ENCODE measurements at places on chromosomes 11 and 22.
A peak's percentile ranks its signal among the peaks of the same experiment; 100 is the strongest.

DNA sequence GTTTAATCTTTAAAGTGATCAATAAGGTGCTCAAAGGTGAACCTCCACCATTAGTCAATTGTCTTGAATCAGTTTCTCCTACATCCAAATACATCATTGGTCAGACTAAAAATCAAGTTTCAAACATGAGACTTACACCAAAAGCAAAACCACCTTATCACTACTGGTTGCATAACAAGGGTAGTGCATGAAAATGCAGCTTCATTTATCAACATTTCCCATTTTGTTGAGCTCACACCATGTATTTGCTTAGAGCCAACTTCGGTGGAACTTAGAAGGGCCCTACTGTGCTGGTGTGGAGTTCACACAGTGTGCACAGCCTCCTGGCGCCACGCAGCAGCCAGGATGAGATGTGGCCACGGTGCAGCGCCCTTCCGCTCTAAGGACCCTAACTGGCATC lies 23.1 kb upstream of the PHLDA2 start:
- no peak for DNase-seq

DNA sequence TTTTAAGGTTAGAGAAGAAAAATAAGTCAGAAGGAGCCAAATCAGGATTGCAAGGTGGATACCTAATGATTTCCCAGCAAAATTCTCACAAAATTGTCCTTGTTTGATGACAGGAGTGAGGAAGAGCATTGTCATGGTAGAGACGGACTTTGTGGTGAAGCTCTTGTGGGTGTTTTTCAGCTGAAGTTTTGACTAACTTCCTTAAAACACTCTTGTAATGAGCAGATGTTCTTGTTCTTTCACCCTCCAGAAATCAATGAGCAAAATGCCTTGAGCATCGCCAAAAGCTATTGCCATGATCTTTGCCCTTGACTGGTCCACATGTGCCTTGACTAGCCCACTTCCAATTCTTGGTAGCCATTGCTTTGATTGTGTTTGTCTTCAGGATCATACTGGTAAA lies 20.0 kb downstream of the CALCB start:
- DNase-seq: no peak

GRCh38 chr11:17771841-17772401 lies 37.3 kb downstream of the KCNC1 start:
- DNase-seq: peak; percentile 37

DNA sequence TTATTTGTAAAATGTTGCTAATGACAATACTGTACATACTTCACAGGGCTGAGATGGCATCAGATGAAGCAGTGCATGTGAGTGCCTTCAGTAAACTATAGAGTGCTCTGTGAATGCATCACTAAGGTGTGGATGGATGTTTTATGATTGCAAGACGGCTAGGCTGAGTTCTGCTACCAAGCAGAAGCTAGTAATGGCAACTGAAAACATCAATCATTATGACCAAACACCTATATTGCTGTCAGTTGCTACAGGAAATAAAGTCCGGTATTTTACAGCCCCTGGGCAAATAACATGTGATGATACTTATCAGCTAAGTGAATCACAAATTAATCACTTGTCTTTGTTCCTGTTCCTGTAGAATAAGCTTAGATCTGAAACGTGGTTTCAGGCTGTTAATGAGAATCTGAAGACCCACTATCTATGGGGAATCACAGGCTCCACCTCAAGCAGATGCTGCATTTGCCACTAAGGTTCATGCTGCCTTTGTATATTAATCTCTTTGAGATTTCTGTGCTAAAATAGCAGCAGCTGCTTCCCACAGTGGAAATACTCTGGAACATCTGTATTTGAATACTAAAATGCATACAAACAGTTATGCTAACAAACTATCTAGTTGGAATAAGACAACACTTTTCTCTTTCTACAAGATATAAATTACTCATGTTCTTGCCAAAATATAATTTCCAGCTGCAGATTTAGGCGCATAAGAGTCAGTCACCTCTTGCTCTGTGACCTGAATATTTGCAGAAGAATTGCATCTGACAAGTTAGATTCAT lies 254.0 kb upstream of the PITPNB start:
- DNase-seq: no peak

GRCh38 chr22:46739094-46739870 lies 1.2 kb upstream of the CERK start:
- peak; percentile 83 for DNase-seq

DNA sequence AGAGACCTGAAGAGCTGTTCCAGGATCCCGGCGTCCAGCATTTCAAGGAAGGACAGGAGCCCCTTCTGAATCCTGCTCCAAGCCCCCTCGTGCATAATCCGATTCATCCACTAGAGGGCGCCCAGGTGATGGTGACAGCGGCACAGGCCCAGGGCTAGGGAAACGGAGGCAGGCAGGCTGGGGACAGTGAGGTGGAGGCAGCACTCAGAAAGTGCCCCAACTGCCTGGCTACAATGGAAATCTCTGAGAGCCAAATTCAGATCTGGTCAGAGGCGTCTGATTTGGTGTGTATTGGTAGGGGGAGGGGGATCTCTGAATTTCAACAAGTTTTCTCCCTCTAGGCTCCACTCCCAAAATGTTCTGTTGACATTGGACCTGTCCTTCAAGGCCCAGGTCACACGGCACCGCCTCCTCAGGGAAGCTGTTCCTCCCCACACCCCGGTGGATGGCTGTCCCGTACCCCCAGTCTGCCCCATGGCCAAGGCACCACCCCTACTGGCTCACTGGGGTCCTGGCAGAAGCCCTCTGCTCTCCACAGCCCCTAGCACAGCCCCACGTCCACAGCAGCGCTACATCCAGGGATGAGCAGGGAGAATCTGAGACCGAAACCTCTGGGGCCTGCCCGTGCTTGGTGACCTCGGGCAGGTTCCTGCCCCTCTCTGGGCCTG lies 142.9 kb downstream of the CRYBB2 start:
- peak; percentile 70 for DNase-seq

- no peak for DNase-seq
These were observed 17.6 kb downstream of the PPIL2 start for GRCh38 chr22:21683401-21683811.

DNA sequence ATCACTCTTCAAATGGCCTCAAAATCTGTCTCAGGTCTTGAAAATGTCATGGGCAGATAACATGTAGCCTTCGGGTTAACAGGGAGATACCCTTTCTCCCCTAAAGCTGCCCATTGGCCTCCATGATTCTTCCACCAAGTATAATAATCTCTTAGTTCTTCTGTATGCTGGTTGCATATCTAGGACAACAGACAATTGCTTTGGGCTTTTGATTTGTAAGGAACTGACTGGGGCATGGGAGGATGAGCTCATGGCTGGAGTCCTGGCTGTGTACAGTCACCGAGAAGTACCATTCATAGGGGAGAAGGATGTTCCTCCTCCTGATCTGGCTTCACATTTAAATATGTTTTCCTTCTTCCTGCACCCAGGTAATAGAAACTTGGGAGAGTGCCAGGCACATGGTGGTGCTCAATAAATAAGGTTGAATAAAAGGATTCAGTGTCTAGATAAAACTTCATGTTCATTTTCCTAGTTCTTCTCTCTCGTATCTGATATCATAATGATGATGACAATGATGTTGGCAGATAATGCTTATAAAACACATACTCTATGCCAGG lies 2.8 kb upstream of the AMPD3 start:
- DNase-seq: no peak

- no peak for DNase-seq
These were observed 473 bp downstream of the TXN2 start for GRCh38 chr22:36480941-36481392.

GRCh38 chr22:40709752-40710413 lies 30.6 kb downstream of the MCHR1 start:
- no peak for DNase-seq

DNA sequence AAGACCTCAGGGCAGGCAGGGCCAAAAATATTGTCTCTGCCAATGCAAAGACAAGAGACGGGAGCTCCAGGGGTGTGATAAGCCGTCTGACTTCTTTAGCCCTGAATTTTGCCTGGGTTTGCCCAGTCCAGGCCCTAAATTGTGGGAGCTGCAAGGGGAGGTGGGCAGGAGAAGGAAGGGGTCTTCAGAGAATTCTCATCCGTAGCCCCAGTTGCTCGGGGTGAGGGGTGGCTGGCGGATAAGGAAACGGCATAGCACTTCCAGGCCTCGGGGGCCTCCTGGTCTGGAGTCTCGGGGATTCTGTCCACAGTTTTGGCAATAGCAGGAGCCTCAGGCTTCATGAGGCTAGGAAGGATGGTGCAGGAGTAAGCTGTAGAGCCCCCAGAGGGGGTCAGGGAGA lies 7.4 kb downstream of the CD5 start:
- no peak for DNase-seq

GRCh38 chr22:20008221-20008995 lies 8.2 kb downstream of the ARVCF start:
- DNase-seq: no peak

DNA sequence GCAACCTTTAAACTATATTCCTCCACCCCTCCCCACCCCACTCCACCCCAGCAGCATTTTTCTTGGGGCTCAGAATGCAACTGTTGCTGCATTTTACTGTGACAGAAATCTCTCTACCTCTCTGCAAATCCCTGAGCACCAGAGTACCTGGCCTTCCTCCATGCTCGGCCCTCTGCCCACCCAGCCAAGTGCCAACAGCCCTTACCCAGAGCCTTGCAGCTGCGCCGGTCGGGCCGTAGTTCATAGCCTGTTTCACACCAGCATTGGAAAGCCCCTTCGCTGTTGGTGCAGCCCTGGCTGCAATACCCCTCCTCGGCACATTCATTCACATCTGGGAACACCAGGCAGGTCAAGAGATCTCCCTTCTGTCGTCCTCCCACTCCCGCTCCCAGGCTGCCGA lies 23.4 kb downstream of the LRP4 start:
- DNase-seq: no peak

GRCh38 chr11:119052163-119052814 lies 4.7 kb downstream of the HYOU1 start:
- DNase-seq: no peak

DNA sequence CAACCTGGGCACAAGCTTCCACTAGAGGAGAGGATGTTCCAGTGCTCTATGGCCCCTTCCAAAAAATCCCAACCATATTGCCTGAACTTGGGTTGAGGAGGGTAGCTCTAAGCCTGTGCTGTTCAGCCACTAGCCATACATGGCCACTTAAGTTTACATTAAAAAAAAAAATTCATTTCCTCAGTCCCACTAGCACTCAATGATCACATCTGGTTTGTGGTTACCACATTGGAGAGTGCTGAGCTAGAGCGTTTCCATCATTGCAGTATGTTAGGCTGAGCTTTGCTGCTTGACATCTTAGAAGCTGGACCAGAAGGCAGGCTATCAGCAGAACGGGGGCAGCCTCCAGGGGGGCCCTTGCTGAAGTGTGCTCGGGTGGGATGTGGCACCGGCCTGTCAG lies 43.5 kb upstream of the CYP2D6 start:
- no peak for DNase-seq

DNA sequence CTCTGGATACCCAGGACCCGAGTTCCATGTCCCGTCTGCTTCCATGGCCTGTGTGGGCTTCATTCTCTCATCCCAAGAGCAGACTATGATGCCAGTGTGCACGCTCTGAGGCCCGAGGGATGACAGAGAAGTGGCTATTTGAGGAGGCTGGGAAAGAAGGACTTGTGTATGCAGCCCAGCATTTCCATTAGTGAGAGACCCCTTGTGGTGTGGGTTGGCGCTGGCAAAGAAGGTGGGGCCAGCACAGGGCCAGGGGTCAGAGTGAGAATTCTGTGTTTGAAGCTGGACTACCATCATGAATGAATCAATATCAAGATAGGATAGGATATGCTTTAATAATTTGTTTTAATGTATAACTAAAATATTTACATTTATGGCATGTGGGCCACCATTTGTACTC lies 200.8 kb downstream of the HIPK3 start:
- DNase-seq: no peak

DNA sequence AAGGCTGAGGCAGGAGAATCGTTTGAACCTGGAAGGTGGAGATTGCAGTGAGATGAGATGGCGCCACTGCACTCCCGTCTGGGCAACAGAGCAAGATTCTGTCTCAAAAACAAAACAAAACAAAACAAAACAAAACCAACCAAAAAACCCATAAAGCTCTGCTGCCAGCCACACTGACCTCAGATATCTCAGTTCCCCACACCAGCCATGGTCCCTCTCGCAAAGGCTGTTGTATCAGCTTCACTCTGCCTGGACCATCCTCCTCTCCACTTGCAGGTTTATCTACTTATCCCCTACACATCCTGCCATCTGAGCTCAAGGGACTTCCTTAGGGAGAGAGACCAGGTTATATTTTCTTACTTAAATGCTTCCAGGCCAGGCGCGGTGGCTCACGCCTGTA lies 11.1 kb downstream of the BACE1-AS start:
- no peak for DNase-seq

DNA sequence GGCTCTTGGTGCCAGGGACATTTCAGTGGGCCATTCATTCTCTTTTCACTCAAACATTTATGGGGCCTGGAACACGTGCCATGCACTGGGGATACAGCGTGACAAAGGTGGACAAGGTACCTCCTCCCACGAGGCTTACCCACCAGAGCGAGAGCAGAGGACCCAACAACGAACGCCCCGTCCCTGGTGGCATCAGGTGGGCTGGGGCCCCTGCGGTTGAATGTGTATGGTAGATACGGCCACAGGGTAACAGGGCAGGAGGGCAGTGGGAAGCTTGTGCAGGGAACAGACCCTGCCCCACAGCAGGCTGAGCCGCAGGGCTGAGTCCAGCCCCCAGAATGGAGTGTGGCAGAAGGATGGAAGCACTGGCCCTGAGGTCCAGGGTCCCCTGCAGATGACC lies 81.1 kb downstream of the LRRC32 start:
- no peak for DNase-seq

DNA sequence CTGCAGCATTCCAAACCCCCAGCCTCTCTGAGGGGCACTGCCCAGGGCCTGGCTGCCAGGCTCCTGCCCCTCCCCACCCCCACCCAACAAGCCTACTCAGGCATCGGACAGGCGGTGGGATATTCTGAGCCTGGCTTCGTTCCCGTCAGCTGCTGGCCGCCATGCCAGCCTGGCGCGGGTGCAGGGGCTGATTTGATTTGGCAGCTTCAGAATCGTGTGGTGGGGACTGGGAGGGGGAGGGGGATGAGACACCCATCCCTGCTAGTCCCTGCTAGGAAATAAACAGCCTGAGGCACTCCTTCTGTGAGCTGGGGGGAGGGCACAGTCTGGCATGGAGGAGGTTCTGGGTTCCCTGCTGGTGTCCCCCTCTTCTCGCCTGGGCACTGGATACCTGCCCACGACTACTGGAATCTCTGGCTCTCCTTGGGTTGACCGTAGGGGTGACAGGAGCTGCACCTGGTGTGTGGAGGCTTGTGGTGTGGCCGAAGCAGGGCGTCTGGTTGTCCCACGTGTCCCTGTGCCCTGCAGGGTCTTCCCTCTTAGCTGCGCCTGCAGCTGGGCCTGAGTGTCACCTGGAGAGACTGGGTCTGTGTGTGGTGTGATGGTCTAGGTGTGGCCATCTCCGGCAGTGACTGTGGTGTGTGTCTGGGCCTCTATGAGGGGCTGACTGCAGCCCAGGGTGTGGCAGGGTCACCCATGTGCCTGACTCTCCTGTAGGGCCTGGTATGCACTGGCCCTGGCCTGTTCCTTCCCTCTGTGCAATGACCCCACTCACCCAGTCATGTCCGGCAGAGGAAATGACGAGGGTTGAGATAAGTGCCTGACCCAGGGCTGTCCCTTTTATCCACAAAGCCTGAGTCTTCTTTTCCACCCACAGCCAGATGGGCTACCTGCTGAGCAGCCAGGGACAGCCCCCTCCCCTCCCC lies 42.2 kb downstream of the PDE2A start:
- DNase-seq: peak; percentile 41

Measured in kidney (tissue), 22 donors.